Melanocyte of skin (primary cell): ENCODE measurements at places on chromosomes 3 and 15. TPM values are rescaled to one million over a fixed set of nuclear protein-coding genes. Genes with fewer than 3 reads are reported as not detected.

The PATL2 gene
- 2.5 and 4.5 TPM in 2 replicates for total RNA-seq

The SOX14 gene
- total RNA-seq, result not detected in 2 replicates

The NCEH1 gene
- 4.1 and 5.1 TPM in 2 replicates for total RNA-seq

The GMNC gene
- not detected in 2 replicates for total RNA-seq

The CPLX3 gene
- 0.15 TPM in 1 of 2 replicates, not detected in the other for total RNA-seq

The KNG1 gene
- total RNA-seq, result not detected in 2 replicates

The PLA2G4D gene
- not detected in 2 replicates for total RNA-seq

The ZNF774 gene
- 0.69 and 1.1 TPM in 2 replicates for total RNA-seq

The KBTBD13 gene
- not detected in 2 replicates for total RNA-seq

The STAC gene
- total RNA-seq, result 0.33 and 1.9 TPM in 2 replicates

The SLC6A11 gene
- total RNA-seq, result not detected in 2 replicates

The RASGRF1 gene
- total RNA-seq, result 0.34 and 3.3 TPM in 2 replicates

The C2CD4A gene
- under 0.01 TPM in 1 of 2 replicates, not detected in the other for total RNA-seq

The NUP210 gene
- 1.7 and 3.4 TPM in 2 replicates for total RNA-seq

The STRIT1 gene
- total RNA-seq, result not detected in 2 replicates

The ZBTB47 gene
- 14.1 and 19.3 TPM in 2 replicates for total RNA-seq

The DHX30 gene
- 131 and 147 TPM in 2 replicates for total RNA-seq

The GP5 gene
- total RNA-seq, result under 0.01 TPM in 2 replicates

The GRAMD1C gene
- total RNA-seq, result 4.2 and 4.7 TPM in 2 replicates

The PGBD4 gene
- 1.7 TPM in 2 replicates for total RNA-seq

The CIAO2A gene
- total RNA-seq, result 81.9 and 86.4 TPM in 2 replicates

The APOD gene
- 162 and 286 TPM in 2 replicates for total RNA-seq

The UBAP1L gene
- total RNA-seq, result 10.2 and 11.0 TPM in 2 replicates

The SNTN gene
- not detected in 2 replicates for total RNA-seq

The WDR72 gene
- total RNA-seq, result 3.4 and 4.0 TPM in 2 replicates

The TMEM212 gene
- not detected in 2 replicates for total RNA-seq

The LRRC31 gene
- total RNA-seq, result not detected in 2 replicates

The PLA2G4E gene
- total RNA-seq, result not detected in 2 replicates

The COLQ gene
- total RNA-seq, result 1.8 and 2.1 TPM in 2 replicates

The TRIM59 gene
- 19.3 and 26.8 TPM in 2 replicates for total RNA-seq

The SIDT1 gene
- under 0.01 TPM in 2 replicates for total RNA-seq

The SPINK8 gene
- total RNA-seq, result not detected in 2 replicates

The CA12 gene
- 2.4 and 17.1 TPM in 2 replicates for total RNA-seq

The FAM107A gene
- total RNA-seq, result not detected in 2 replicates

The FAM174B gene
- 2.1 and 12.7 TPM in 2 replicates for total RNA-seq

The SLC28A1 gene
- not detected in 2 replicates for total RNA-seq

The PIK3CB gene
- total RNA-seq, result 39.0 and 42.7 TPM in 2 replicates

The RGMA gene
- 2.3 and 2.5 TPM in 2 replicates for total RNA-seq

The CADPS gene
- total RNA-seq, result 0.33 and 6.0 TPM in 2 replicates

The ASB14 gene
- not detected in 2 replicates for total RNA-seq

The C3orf62 gene
- total RNA-seq, result 2.3 and 2.8 TPM in 2 replicates

The CD80 gene
- not detected in 2 replicates for total RNA-seq

The COX17 gene
- total RNA-seq, result 23.1 and 28.7 TPM in 2 replicates

The FEZF2 gene
- not detected in 2 replicates for total RNA-seq

The ATP10A gene
- 94.6 and 101 TPM in 2 replicates for total RNA-seq

The IQCF5 gene
- not detected in 2 replicates for total RNA-seq

The TFDP2 gene
- 74.3 and 96.7 TPM in 2 replicates for total RNA-seq

The ANKRD63 gene
- total RNA-seq, result not detected in 2 replicates

The ARL8B gene
- 71.2 and 109 TPM in 2 replicates for total RNA-seq

The CHL1 gene
- 36.0 and 49.8 TPM in 2 replicates for total RNA-seq

The LTK gene
- total RNA-seq, result 0.34 and 0.36 TPM in 2 replicates

The TICRR gene
- 11.9 and 12.0 TPM in 2 replicates for total RNA-seq

The GHSR gene
- total RNA-seq, result not detected in 2 replicates

The TJP1 gene
- 22.7 and 39.3 TPM in 2 replicates for total RNA-seq

The MESP2 gene
- total RNA-seq, result 0.36 TPM in 1 of 2 replicates, not detected in the other

The CCR3 gene
- not detected in 2 replicates for total RNA-seq

The GTPBP8 gene
- total RNA-seq, result 45.6 and 58.8 TPM in 2 replicates

The POPDC2 gene
- 0.36 and 1.4 TPM in 2 replicates for total RNA-seq

The CLDN18 gene
- not detected in 2 replicates for total RNA-seq
